ENCODE measurements at places on chromosomes 2 and 18.

DNA sequence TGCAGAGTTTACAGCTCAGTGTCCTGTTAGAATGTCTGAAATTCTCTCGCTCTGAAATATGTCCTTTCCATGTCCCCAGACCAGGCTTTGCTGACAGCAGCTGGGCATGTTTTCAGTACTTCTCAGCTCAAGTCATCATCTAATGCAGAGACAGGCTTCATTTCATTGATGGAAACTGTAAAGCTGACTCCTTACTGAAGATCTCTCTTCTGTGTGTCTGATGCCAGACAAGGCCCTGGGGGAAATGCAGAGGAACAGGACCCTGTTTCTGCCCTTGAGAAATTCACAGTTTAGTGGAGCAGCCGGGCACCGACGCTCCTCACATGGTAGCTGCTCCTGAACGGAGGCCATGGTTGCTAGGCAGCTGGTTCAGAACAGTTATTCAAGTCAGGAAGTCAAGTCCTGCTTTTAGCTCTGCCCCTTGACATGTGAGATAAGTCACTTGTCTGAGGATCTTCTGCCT, 24.6 kb upstream of the FZD7 start:
- DNase-seq: no peak

DNA sequence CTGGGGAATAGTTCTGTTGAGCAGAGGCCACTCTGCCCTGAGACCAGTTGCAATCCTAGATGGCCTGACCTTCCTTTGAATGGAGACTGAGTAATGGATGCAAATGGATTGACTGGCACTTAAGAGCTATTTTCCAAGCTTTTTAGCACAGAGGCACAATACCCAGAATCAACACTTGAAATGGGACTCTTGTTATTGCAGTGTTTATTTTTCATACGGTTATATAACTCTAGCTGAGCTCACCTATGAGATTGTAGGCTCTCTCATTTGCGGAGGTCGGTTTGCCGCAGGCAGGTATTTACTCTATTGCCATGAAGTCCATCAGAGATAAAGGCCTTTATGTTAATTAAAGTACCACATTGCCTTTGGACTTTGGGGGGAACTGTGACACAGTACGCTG, 422.3 kb upstream of the CELF4 start:
- no peak for DNase-seq

- no peak for DNase-seq
These were observed 97.1 kb upstream of the SLC66A3 start for GRCh38 chr2:11058129-11058528.

DNA sequence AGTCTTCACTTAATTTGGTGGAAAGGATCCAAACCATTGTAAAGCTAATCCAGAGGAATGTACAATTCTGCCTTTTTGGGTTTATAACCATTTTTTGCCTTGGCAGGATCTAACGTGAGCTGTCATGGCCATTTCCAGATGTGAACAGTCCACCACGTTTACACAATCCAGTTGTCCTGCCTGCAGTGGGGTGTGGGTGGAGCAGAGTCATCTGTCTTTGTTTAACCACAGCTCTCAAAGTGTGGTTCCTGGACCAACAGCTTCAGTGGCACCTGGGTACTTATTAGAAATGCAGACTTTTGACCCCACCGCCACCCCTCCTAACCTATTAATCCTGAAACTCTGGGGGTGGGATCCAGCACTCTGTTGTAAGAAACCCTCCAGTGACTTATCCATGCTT, 35.9 kb downstream of the FHOD3 start:
- no peak for DNase-seq

GRCh38 chr2:179239195-179239594, 25.4 kb downstream of the SESTD1 start:
- no peak for DNase-seq

DNA sequence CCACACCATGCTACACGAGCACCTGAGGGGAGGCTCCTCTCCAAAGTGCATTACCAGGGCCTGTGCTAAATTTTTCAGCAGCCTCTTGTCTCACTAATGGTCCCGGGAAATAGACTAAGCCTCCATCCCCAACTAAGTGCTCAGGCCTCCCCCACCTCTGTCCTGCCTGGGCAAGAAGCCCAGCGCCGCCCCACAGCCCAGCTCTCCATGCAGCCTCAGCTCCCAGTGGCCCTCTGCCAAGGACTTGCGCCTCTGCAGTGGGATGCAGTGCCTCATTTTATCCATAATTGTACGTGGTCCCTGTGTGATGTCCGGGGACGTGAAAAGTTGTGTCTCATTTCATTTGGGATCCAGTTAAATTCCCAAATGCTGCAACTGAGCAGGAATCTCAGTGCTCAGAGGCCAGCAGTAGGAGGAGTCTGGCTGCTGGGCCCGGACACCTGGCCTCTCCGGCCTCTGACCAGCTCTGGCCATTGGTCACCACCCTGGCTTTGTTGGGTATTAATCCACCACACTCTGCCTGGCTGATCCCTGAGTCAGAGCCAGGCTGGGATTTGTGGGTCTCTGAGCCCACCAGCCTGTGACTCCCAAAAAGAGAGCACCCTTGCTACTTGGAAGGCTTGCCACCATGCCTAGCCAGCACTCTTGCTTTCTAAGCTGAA, 11.4 kb upstream of the STEAP3 start:
- no peak for DNase-seq

- DNase-seq: no peak
These were observed 6.2 kb upstream of the KDSR start for GRCh38 chr18:63373161-63373560.

- no peak for DNase-seq
These were observed 27.3 kb downstream of the LAMA3 start for GRCh38 chr18:23716516-23716915.

GRCh38 chr18:79400091-79400590, 4.4 kb downstream of the NFATC1 start:
- DNase-seq: no peak

GRCh38 chr2:9578467-9579235, 23.0 kb upstream of the ADAM17 start:
- DNase-seq: peak; percentile 54

DNA sequence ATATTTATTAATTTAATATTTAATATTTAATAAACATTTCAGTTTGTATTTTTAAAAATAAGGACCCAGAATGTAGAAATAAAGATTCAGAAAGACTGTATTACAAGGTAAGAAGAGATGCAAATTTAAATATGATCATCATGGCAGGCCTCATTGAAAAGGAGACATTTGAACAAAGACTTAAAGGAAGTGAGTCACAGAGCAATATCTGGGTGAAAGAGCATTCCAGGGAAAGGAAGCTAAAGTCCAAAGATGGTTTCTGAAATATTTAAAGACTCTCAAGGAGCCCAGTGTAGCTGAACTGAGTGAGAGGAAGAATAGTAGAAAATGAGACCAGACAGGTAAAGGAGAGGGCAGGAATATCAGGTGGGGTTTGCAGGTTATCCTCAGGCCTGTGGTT, 5.9 kb downstream of the SCYGR4 start:
- DNase-seq: no peak

DNA sequence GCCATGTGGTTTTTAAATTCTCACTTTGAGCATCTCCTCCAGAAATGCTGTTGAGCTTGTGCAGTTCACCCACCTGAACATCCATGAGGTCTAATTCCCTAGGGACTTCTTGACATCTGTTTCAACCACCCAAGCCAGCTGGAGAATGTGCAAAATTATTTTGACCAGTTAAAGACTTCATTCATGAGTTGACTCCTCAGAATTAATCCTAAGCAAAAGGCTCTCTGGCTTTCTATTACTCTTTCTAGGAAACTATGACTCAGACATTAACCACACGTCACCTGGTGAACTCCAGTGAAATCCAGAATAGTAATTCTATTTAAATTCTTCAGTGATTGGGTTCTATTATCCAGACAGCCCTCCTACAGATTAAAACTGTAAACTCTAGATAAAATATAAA, 247.5 kb downstream of the NBAS start:
- DNase-seq: no peak

DNA sequence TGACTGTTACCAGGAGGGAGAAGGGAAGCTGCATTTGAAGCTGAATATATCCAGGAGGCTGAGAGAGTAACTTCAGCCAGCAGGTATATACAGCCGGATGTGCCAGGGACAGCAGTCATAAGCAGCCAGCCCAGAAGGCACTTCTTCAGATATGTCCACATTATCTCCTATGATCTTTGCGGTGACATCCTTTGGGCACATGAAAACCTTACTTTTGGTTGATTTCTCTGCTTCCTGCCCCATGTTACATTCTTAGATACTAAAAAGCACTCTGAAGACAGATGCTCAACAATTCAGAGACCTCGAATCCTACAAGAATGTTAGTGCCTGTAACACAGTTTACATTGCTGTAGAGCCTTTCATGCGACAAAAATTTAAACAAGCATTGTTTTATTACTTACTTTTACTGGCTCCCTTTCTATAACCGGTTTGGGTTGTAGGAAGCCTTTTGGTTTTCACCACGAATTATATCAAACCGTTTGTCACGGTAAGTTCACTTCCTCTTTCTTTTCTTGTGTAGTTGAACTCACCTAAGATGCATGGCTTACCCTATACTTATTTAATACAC, 50.3 kb upstream of the TLK1 start:
- no peak for DNase-seq

DNA sequence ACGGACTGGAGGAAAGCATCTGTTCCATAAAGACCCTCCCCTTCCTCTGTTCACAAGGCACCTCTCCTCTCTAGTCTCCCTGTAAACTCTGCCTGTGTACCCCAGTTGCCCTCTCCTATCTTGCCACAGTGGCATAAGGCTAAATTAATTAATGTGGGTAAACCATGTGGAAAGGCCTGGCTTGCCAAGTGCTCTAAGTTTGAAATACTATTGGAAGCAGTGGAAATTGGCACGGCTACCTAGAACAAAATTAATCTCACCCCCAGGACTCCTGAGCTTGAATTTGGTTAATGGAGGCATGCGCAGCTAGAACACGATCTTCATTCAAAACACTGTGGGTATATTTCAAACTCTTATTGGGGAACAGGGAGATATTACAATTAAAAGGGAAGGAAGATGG, 19.2 kb upstream of the SLC14A2 start:
- no peak for DNase-seq

GRCh38 chr2:188875104-188875503, 99.1 kb upstream of the COL3A1 start:
- DNase-seq: no peak

- peak; percentile 66 for DNase-seq
These were observed at the start of gene NRP2 for GRCh38 chr2:205682239-205682970. NRP2 (plus strand) TSS chr2:205682501; CDS start chr2:205683291, 790 bp downstream.

- no peak for DNase-seq
These were observed 5.8 kb upstream of the ARL5A start for GRCh38 chr2:151833984-151834383.

DNA sequence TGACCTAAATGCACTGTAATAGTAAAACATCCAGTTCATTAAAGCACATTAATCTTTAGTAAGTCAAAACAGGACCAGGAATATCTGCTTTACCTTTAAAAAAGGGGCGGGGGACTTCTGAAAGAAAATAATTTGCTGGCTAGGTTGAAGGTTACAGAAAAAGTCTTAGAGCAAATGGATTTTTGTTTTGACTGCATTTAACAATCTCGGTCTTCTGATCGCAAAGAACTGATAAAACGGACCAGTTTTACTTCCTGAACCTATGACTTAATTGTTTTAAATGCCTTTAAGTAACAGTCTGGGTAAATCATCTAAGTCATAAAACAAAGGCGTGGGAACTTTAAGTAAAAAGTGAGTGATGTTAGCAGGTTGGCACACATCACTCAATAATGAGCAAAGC, 783 bp downstream of the BUB1 start:
- DNase-seq: no peak

GRCh38 chr18:42185486-42185885, 230.5 kb downstream of the PIK3C3 start:
- DNase-seq: no peak

- DNase-seq: peak; percentile 29
These were observed 69.4 kb downstream of the PXDN start for GRCh38 chr2:1674766-1675397.

GRCh38 chr2:119728421-119728820, 31.3 kb upstream of the PTPN4 start:
- DNase-seq: no peak

DNA sequence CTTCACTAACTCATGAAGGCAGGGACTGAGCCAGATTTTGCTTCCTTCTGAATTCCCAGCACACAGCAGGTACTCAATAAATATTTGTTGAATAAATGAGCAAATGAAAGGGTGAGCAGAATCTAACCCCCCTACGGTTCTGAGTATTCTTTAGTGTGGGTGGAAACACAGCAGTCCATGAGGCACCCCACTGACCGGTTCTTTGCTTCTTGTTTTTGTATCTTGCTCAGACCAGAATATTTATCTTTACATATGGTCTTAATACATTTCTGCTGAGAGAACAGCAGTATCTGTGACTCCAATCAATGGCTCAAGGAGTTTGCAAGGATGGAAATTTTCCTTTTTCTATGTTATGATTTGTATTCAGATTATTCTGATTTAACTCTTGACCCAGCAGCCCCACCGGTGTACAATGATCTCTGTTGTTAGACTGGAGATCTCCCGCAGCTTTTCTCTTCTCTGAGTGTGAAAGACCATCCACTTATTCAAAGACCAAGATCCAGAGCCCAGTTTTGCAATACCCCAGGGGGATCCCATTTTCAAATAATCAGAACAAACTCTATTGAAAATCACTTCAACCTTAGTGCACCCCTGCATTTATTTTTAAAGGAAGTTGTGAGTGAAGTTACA, 506.5 kb upstream of the TNP1 start:
- no peak for DNase-seq

DNA sequence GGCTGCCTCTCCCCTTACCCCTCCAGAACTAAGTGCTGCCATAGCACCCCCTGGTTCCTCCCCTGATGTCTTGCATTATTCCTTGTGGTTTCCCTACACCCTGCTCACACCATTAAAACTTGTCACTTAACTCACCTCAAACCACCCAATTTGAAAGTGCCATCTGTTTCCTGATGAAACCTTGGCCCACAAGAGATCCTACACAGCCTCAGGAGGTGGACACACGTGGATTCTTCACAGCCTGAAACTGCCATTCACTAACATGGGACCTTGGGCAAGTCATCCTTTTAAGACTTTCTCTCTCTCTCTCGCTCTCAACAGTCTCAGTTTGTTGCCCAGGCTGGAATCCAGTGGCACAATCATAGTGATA, 27.5 kb upstream of the FAM124B start:
- DNase-seq: no peak

DNA sequence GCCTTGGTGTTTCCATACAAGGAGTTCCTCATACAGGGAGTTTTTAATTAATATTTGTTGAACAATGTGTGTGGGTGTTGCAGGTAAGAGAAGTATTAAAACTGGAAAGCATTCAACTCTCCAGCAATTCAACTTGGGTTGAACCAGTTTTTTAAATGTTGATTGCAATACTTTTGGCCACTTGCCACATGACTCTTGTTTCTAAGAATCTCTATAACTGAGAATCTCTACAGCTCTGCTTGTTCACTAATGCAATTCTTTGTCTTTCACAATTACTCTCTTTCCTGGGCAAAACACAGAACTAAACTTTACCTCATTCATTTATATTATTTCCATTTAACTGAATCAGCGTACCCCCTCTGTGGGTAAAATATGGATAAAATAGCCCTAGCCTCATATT, 429.4 kb downstream of the ARHGAP15 start:
- no peak for DNase-seq

GRCh38 chr18:66616523-66616983, 12.7 kb upstream of the CDH19 start:
- DNase-seq: no peak

All from left lobe of liver (tissue), 2 donors.